ENCODE measurements at places on chromosomes 6 and 20.

GRCh38 chr6:124879110-124879991, 82.9 kb upstream of the RNF217 start:
- DNase-seq, result no peak

DNA sequence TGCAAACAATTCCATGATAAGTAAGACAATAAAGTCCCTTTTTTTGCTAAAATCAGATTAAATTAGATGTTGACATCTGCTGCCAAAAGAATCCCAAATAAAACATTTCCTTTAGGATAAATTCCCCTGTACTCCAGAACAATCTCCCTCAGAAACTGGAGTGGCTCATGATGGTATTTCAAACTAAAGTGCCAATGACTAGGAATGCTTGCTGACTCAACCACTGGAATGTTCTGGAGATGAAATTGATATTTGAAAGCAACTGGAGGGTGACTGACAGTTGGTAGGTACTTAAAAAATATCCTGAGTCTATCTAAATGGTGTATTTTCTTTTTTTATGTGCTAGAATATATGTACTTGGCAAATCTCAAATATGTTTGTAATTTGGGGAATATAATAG, 350.1 kb upstream of the TSHZ2 start:
- no peak for DNase-seq

DNA sequence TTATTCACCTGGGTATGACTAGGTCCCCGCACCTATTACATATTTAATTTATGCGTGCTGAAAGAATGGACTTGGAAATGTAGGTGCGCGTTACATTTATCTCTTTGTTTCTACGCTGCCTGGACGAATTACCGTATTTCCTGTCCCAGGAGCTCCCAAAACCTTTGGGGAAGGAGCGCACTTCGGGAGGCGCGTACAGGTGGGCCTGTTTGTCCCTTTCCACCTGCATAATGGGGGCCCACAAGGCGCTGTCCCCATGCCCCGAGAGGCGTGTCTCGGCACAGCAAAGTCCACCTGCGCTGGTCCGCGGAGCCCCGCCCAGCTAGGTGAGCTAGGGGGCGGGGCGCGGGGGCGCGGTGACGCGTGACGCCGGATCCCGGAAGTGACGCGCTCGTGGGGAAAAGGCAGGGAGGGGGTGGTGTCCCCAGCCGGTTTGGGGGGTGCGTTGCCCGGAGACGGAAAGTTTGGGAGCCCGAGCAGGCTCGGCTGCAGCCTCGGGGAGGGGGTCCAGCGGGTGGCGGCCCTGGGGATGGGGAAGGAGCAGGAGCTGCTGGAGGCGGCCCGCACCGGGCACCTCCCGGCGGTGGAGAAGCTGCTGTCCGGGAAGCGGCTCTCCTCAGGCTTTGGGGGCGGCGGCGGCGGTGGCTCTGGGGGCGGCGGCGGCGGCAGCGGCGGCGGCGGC, at the start of gene ANKS1A:
TSS of gene ANKS1A (plus strand) at position 382 of the 682 bp plus-strand sequence. CDS start at position 530, 148 bp downstream.
- DNase-seq, result peak; percentile 82

DNA sequence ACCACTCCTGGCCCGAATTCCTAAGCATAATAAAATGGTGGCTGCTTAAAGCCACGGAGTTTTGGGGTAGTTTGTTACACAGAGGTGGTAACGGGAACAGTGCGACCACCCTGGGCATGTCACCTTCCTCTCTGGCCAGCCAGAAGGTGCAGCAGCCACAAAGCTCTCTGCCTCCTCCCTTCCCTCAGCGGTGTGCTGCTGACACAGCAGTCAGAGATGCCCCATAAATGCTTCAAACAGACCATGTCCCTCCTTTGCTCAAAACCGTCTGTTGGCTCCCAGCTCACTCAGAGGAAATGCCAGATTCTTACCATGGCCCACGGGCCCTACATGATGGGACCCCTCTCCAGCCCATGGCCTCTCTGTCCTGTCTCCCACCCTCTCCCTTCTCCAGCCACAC, 12.1 kb upstream of the TCF15 start:
- no peak for DNase-seq

DNA sequence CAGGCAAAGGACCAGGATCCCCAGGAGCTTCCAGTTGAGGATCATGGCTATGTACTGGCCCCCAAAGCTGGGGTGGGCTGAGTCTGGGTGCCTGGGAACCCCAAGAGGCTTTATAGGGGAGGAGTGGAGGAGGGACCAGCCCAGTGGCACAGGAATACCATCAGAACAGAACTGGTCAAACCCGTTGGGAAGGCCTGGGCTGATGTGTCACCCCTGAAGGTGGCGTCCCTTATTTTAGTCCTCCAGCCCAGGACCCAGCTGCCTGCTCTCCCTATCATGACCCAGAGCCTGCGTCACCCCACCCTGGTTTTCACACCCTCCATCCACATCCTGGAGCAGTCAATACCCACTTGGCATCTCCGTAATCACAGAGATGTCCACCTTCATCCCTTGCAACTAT, at the start of gene PSORS1C2:
TSS of gene PSORS1C2 (minus strand) at position 85 of the 400 bp plus-strand sequence. CDS start at position 45, 40 bp downstream.
- DNase-seq, result no peak

All from HL-60 (cell line).